ENCODE measurements at places on chromosomes 4 and X.

- DNase-seq: no peak
Measured at GRCh38 chr4:84877051-84877833, 89.2 kb downstream of the WDFY3 start.

DNA sequence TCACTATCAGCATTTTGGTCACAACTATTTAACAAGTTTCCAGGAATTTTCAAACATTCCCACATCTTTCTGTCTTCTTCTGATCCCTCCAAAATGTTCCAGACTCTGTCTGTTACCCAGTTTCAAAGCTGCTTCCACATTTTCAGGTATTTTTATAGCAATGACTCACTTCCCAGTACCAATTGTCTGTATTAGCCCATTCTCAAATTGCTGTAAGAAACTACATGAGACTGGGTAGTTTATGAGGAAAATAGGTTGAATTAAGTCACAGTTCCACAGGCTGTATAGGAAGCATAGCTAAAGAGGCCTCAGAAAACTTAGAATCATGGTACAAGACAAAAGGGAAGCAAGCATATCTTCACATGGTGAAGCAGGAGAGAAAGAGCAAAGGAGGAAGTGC is 475.0 kb upstream of the PCDH7 start:
- DNase-seq: no peak

DNA sequence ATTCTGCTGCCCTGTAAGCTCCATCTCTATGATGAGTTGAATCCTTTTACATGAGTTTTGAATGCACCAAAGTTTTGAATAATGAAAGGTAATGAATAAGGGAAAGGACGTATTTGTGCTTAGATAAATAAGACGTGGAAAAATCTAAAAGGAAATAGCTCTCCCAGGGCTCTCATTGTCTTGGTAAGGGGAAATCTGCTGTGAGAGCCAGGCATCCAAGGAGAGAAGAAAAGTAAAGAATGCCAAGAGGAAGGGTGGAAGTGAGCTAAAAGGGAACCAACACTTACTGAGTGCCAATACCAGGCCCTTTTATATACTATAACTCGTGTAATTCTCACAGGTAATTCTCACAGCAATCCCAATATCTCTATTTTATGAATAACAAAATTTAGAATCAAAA is 62.6 kb upstream of the KLHL13 start:
- DNase-seq: no peak

DNA sequence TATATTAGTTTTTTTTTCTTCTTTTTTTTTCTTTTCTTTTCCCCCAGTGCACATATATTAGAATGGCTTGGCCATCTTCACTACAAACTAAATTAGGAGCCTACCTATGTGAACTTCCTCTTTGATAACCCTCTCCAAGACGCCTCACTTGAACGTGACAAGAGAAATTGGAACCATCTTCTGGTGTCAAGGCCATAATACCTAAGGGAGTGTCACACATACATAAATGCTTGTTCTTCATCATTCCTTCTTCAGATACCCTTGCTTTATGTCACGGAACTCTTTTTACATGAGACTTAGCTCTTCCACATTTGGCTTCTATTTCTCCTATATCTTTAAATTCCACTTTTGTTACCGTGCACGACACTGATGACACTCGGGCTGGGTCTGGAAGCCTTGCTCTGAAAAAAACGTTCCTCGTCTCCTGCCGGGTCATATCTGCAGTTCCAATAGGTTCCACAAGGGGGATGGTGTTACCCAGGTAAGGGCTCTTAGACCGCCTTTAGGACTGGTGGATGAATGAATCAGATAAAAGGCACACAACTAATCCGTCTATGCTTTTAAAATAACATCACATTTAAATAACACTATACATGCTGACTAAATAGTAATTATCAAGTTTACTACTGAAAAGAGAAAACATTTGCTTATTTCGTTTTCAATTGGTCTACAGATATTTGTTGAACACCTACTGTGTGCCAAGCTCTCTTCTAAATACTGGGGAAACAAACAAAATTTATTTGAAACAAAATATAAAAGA is 19.9 kb downstream of the DGAT2L6 start:
- DNase-seq: peak; percentile 5

DNA sequence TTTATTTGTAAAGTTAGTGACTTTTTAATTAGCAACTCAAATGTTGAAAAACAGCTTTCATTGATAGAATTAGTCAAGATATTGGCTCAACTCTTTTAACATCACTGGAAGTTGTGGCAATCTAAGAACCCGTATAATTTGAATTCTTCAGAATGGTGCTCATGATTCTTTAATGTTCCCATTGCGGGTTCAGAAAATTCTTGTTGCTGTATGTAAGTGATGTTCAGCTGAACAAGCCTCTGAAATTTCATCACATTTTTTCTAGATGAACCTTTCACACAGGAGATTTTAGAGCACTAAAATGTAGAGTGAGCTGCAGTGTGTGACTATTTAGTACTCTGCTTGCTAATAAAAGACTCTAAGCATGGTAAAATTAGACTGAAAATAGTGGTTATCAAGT is 1317.7 kb downstream of the FSTL5 start:
- DNase-seq: no peak

- DNase-seq: no peak
Measured at GRCh38 chrX:68912113-68912512, 83.3 kb downstream of the EFNB1 start.

DNA sequence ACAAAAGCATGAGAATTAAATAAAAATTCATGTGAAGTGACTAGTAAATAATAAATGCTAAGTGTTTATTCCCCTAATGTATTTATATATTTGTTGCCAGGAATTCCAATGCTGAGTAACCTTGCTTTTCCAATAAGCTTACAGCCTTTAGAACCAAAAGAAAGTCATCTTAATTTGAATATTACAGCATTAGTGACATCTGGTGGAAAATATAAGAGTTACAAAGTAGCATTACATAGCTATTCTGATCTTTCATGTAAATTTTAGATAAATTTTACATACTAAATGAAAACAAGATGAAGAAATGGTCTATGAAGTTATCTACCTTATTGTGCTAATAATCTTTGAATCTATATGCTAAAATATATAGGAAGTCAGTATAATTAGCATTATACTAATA is 10.4 kb downstream of the MAD2L1 start:
- no peak for DNase-seq

DNA sequence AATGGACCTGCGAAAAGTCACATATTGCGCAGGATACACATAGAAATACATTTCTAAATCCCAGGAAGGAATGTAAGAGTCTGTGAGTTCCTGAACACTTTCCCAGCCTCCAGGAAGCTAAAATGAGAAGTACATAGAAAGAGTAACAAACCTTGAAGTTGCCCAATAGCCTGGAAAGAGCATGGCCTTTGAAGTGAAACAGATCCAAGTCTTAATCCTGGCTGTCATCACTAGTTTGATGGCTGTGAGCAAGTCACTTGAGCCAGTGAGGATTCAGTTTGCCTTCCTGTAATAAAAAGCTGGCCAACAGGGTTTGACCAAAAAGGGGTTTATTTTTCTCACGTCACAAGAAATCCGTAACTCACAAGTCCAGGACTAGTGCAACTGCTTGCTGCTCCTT is 69.8 kb downstream of the ARHGEF38 start:
- DNase-seq: no peak

- no peak for DNase-seq
Measured at GRCh38 chrX:150872773-150873336, 25.6 kb downstream of the CD99L2 start.

DNA sequence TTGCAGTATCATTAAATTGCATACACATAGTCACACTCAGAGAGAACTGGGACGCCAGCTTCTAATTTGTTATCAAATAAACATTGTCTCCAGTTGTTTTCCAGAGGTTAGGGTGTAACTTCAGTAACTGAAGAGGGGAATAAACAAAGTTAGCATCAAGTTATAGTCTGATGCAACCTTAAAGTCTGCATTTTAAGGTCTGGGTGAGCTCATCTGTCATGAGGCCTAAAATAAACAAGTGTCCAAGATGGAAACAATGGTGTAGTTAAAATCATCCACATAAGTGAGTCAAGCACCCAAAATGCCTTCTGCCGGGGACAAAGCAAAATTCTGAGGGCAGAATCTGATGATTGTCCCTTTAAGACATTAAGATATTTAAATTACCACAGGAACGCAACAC is 70.3 kb upstream of the EMCN start:
- DNase-seq: no peak

DNA sequence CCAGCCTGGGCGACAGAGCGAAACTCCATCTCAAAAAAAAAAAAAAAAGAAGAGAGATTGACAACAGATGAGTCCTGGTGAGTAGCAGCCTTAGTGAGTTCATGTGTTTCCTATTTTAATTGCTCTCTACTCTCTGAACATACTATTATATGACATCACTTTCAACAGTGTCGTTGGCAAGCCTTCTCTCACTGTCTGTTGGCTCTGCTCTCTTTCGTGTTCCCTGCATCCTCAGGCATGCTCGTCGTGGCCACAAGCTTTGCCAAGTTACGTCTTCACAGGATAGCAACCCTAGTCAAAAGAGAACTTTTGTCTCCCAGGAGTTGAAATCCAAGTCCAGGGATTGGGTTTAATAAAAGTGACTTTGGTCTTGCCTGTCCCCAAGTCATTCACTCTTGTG is 117.1 kb upstream of the EGFL6 start:
- DNase-seq: no peak

DNA sequence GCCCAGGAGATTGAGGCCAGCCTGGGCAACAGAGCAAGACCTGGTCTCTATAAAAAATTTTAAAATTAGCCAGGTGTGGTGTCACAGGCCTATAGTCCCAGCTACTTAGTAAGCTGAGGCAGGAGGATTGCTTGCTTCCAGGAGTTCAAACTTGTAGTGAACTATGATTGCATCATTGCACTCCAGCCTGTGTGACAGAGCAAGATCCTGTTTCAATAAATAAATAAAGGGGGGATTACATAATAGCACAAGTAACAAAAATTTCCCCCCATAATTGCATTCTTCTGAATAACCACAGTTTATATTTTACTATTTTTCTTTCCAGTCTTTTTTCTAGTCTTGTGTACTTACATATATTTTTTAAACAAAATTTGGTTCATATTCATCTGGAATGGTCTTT is 135.6 kb downstream of the CHIC2 start:
- no peak for DNase-seq

DNA sequence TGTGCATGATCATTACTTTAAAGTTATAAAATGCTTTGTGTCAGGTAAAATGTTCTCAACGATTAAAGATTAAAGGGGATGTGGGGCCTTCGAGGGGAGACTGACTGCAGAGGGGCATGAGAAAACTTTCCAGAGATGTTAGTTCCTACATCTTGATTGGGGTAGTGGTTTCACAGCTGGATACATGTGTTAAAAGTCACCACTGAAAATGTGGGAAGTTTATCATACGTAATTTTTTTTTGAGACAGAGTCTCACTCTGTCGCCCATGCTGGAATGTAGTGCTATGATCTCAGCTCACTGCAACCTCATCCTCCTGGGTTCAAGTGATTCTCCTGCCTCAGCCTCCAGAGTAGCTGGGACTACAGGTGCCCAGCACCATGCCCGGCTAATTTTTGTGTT is 79.5 kb downstream of the RBM47 start:
- DNase-seq: no peak

DNA sequence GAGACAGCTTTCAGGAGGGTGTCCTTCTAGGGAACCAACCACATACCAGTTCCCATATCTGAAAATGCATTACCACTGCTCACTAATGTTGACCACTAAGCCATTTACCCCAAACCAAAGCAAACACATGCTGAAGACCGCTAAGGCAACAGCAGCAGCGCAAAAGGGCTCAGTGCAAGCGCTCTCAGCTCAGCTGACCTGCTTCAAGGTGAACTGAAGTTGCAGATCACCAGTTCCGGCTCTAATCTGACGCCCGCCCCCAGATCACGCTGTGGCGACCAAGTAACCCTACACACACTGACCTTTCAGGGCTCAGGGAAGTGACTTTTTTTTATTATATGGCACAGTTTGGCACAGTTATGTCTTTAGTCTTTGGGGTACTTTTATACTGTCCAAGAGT is 5.8 kb downstream of the MECP2 start:
- no peak for DNase-seq

GRCh38 chrX:118523920-118524319 is 28.3 kb downstream of the DOCK11 start:
- no peak for DNase-seq

DNA sequence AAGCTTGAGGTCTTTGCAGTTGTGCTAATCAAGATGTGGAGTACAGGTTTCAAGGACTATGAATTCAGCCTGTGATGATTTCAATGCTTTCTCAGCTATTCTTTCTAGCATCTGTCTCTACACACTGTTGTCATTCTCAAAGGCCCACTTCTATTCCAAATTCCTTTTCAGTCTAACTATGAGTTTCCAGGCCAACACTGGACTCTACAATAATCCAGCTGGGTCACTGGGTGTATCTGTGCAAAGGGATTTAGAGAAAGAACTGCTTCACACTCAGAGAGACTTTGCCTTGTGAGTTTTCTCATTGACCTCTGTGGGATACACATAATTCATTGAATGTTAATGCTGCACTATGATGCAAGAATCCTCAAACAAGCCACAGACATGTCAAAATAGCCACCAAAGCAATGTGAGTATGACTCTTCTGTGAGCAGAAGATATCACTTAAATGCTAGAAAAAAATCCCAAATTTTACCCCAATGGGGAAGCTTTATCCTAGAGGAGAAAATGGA is 171.8 kb upstream of the CLNK start:
- no peak for DNase-seq

DNA sequence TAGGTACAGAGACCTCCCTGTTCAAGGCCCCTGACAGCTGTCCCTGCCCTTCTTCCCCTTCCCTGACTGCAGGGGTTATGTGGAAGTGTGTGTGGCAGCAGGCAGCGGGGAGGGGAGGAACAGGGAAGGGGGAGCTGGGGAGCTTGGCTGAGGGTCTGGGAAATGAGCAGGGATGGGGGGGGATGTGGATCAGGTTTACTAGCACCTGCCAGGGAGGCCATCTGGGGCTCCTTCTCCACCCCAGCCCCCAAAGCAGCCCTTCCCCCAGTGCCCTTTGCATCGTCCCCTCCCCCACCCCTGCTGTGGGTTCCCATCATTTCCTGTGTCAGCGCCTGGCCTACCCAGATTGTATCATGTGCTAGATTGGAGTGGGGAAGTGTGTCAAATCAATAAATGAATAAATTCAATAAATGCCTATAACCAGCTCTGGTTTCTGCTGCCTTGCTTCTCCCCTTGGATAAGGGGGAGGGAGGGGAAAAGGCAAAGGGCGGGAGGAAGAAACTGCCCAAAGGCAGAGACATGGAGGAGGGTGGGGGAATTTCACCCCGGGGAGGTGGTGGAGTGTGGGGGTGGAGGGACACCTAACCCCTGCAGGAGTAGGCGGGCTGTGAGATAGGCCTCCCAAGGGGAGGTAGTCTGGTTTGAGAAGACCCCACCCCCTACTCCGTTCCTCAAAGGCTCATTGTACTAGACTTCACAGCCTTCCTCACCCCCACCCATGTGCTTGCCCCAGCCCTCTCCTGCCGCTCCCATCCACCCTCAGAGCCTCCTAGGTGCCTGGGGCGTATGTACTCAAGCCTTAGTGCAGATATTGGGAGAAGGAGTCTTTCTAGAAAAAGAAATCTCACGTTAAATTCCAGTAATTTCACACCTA is 3.2 kb downstream of the CXorf65 start:
- no peak for DNase-seq

DNA sequence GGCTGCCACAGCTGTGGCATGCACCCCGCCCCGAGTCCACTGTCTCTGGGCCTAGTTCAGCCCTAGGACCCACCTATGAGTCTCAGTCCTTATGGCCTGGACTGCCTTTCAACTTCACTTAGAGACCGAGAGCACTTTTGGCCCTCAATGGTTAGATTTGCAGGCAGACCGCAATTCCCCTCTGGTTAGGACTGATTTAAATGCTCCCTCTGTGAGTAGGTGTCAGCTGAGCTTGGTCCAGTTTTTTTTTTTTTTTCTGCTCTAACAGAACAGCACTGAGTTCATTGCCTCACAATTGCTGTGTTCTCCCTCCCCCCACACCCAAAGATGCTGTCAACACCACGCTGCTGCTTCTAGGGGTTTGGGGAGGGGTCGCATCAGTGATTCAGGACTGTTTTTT is 143.2 kb downstream of the BMP15 start:
- no peak for DNase-seq

Data from DMS79 treated with DMSO at 0.1 percent for 48 hours (cell line).